ENCODE measurements at places on chromosomes 1 and 21.

DNA sequence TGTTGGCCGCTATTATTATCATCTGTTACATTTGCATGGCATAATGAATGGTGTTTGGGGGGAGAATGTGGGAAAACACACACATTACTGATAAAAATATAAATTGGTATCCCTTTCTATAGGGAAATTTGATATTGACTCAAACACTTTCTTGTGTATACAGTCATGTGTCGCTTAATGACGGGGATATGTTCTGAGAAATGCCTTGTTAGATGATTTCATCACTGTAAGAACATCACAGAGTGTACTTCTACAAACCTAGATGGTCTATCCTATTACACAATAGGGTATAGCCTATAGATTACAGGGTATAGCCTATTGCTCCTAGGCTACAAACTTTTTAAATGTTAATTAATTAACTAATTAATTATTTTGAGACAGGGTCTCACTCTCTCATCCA, 67.2 kb upstream of the B3GALNT2 start:
- no peak for DNase-seq

GRCh38 chr1:229883504-229884200, 183.4 kb upstream of the GALNT2 start:
- no peak for DNase-seq

- no peak for DNase-seq
Measured at GRCh38 chr1:210296682-210297081, 32.0 kb upstream of the HHAT start.

- DNase-seq = peak; percentile 18
Measured at GRCh38 chr1:189859385-189859977, 618.2 kb downstream of the BRINP3 start.

- no peak for DNase-seq
Measured at GRCh38 chr1:228367798-228368791, 38.5 kb downstream of the TRIM11 start.

- DNase-seq = no peak
Measured at GRCh38 chr1:217078959-217079358, 355.7 kb upstream of the ESRRG start.

GRCh38 chr1:201888282-201889089, at the start of gene SHISA4:
Gene SHISA4 (plus strand): TSS chr1:201888898. CDS start chr1:201888995, 97 bp downstream.
- DNase-seq = peak; percentile 37
